Islet precursor cell (in vitro differentiated cells): ENCODE measurements at places on chromosomes 7 and 10.

DNA sequence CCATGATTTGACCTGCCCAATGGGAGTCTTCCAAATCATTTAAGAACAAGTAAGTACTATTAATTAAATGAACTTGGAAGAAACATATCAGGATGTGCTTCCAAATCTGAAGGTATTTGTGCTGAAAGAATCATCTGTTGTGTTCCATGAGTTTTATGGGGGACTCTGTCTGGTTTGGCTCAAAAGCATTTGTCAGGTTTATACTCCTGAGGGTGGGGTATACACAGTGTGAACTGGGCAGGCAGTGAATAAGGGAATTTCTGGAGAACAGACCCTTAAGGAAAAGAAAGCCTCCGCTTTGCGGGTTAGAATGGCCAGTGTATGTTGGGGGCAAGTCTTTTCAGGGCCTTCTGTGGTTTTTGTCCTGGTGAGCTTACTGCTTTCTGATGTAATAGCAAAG lies 29.9 kb downstream of the TCF7L2 start:
- DNase-seq, result no peak

DNA sequence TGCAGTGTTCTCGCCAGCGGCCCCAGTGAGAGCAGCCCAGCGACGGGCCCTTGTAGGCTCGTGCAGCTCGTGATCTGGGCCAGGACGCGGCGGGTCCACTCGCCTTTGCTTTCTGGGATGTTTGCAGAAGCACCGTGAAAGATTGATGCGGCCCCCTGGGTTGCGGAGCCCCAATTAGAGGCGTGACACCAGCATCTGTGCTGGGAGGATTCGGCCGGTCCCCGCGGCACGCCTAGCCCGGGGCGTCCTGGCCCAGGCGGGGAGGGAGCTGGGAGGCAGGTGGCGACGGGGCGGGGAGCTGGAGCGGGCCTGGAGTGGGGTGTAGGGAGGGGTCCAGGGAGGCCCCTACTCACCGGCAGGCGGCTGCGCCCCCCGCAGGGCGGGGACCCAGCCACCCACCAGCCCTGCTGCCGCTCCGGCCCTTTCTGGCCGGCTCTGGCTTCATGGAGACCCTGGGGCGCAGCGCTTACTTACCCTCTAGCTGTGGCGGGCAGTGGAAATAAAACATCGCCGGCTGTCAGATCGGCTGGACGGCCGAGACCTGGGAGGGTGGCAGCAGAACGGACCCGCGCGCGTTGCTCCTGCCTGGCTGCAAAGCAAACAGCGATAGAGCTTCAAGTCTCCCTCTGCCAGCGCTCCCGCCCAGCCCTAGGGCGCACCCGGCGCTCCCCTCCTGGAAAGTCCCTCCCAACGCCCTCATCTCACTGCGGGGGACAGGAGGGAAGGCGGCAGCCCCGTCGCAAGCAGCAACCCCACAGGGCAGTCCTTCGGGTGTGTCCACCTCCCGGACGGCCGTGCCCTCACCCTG lies 752 bp downstream of the DRGX start:
- peak; percentile 52 for DNase-seq

DNA sequence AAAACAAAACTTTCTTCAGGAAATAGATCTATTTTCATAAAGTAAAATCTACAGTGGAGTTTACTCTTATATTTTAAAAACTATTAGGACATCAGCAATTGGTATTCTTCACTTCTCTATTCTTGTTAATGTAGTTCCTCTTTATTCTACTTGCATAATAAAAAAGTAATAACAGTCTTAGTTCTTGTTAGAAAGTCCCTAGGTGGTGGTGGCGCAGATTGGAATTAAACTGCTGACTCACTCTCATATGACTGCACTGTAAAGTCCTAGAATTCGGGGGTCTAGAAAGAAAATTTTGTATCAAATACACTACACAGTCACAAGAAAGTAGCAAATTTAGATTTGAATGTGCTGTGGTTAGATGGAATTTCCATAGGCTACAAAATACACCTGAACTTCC lies 44.6 kb upstream of the TES start:
- DNase-seq, result no peak

- DNase-seq, result no peak
Measured at GRCh38 chr10:17703706-17704105, 48.3 kb upstream of the TMEM236 start.

DNA sequence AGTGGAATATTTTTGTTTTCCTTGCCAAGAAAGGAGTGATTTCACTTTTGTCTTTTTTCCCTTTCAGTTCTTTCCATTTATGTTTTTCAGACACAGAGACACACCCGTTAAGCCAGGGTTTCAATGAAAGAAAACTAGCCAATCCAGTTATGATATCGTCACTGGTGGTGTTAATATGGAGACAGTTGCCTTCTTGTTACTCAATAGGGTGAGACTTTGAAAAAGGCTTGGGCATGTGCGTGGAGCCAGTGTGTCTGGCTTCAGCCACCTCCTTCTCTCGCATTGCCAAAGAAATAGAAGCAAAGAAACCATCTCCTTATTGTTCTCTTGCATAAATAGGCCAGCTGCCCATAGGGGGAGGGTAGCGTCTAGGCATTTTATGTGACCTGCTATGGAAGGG lies 84.1 kb upstream of the DLX6 start:
- no peak for DNase-seq

DNA sequence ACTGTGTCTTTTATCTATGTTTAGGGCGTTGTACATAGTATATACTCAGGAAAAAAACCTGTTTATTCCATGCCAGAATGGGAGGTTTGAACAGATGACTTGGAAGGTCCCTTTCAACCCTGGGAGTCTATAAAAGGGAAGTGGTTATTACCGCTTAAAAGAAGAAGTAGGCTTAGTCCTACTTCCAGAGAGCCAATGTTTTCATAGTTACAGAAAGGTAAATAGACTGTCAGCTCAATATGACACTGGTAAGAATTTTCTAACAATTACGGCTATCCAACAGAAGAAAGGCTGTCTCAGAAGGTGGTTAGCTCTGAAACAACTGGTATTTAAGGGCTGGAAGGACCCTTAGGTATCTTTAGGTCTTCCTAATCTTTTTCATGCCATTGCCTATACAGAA lies 1.1 kb upstream of the TFAM start:
- DNase-seq, result no peak

DNA sequence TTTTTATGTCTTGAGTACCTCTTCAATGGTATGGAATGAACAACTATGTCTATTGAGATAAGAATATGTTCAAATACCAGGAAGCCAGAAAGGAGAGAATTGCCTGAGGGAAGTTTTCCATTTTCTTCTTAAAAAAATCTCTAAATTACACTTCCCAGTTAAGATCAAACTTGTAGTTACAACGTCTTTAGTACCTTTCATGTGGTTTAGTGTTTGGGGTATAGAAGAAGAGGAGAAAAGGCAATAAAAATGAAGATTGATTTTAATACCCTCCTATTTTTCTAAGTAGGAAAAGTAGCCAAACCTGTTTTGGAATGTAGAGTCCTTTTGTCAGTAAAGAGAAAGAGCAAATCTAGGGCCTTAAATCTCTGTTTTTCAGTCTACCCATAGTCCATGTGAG lies 470.0 kb upstream of the SEMA3A start:
- no peak for DNase-seq

GRCh38 chr10:123622381-123622780 lies 43.8 kb upstream of the GPR26 start:
- no peak for DNase-seq

DNA sequence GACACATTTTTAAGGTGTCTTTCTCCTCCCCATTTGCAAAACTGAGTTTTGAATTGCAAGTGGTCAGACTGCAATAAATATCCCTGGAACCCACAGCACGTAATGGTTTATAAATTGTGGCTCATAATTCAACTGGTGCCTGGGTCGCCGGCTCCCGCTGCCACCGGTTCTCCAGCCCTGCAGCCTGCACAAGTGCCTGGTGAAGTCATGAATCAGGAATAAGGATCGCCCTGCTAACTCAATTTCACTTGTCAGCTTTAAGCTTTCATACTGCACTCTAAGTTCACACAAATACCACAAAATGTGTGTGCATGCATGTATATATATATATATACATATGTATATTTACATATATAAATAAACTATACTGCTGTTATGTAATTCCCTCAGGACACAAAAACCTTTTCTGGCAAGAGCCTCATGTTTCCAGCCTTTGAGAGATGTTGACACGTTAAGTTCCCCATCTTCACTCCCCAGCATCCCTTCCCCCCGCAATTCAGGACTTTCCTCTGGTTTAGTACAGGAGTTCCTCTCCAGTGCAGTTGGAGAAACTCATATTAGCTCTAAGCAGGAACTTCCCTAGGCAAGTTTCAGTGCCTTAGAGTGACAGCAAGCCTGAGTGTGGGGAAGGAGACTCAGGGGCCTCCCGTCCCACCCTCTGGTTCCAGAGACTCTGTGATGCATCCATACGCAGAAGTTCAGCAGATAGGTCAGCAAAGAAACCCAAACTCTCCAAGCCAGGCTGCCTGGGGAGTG lies 129.2 kb upstream of the UNC5B start:
- peak; percentile 31 for DNase-seq

DNA sequence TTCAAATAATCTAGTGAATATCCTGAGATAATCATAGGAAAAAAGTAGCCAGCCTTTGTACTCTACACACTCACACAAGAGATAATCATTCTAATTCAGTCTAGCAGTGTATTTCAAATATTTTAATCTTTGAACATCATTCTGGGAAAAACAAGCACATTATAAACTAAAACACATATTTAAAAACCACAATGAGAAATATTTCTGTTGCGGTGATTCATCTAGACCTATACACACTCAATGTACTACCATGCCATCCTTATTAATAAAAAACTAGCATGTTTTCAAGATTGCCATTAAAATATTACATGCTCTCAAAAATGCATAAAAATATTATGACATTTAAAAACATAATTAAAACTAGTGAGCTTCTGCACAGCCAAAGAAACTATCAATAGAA lies 11.8 kb downstream of the COG5 start:
- DNase-seq, result no peak

DNA sequence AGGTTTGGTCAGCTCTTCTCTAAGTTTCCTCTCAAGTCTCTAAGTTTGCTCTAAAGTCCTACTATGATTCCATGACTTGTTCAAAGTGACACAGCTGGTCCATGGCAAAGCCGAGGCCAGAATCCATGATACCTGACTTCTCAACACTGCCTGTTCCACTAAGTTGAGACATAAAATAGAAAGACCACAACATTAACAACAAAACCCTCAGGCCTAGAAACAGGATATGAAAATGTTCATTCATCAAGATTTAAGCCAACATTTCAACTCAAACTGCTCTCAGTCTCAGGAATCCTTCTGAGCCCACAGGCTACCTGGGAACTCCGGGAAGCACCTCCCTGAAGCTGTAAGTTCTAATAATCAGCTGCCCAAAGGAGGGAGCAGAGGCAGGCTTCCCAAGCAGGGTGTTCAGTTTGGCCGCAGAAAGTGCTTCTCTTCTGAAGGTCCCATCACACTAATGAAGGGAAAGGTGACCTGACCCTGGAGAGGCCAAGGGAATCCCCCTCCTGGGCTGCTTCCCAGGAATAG lies 62.9 kb downstream of the STK17A start:
- no peak for DNase-seq

GRCh38 chr7:48964074-48964473 lies 39.7 kb downstream of the CDC14C start:
- DNase-seq, result no peak

- no peak for DNase-seq
Measured at GRCh38 chr10:78763234-78763633, 305.5 kb upstream of the ZMIZ1 start.

- no peak for DNase-seq
Measured at GRCh38 chr7:114334989-114335388, 79.6 kb upstream of the FOXP2 start.

GRCh38 chr10:33930079-33930478 lies 595.6 kb upstream of the NRP1 start:
- no peak for DNase-seq

DNA sequence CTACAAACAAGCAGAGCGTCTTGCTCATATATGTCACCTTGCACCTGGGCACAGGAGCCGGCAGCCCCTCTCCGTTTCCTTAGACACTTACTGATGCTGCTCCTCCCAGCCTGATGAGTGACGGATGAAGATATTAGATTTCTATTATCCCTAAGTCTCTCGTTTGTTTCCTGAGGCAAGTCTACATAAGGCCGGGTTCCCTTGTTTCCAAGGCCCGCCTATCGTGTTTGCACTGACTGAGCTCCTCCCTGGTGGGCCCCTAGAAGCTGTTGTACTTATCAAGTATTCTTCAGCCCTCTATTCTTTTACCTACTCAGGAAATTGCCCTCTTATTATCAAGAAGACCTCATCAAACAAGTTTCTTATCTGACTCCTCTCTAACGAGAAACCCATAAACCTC lies 18.5 kb downstream of the SH3PXD2A start:
- DNase-seq, result no peak

DNA sequence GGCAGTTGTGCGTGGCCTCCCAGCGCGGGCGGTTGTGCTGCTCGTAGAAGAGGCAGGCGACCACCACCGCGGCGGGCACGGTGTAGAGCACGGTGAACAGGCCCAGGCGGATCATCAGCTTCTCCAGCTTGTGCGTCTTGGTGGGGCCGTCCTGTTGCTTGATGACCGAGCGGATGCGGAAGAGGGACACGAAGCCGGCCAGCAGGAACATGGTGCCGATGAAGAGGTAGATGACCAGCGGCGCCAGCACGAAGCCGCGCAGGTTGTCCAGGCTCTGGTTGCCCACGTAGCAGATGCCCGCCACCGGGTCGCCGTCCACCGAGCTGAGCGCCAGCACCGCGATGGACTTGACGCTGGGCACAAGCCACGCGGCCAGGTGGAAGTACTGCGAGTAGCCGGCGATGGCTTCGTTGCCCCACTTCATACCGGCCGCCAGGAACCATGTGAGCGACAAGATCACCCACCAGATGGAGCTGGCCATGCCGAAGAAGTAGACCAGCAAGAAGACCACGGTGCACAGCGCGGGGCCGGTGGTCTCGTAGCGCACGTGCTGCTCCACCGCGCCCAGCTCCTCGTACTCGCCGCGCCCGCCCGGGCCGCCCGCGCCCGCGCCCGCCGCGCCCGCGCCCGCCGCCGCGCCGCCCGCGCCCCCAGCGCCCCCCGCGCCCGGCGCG lies 2.2 kb downstream of the FZD8 start:
- DNase-seq, result peak; percentile 79
